ENCODE measurements at places on chromosomes 1 and 21. TPM values are rescaled to one million over a fixed set of nuclear protein-coding genes. Genes with fewer than 3 reads are reported as not detected.
A peak's percentile ranks its signal among the peaks of the same experiment; 100 is the strongest.

GRCh38 chr1:77996734-77997133, 8.0 kb upstream of the DNAJB4 start:
- no peak for DNase-seq

DNA sequence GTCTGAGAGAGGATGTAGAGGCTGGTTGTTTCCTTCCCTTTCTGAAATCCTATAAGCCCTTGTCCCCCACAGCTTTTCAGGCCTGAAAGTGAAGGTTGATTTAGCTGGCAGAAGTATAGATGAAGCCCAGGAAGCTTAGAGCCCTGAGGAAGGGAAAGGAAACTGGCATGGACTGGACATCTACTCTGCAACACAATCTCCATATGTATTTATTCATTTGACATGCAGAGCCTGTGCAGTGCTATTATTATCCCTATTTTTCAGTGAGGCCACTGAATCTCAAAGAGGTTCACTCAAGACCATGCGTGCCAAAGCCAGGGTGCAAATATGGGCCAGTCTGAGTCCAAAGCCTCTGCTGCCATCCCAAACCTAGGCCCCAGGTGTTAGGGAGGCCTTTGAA, 78.5 kb upstream of the KCND3 start:
- DNase-seq: no peak

GRCh38 chr1:6108937-6109614, 63.4 kb downstream of the KCNAB2 start:
- no peak for DNase-seq

DNA sequence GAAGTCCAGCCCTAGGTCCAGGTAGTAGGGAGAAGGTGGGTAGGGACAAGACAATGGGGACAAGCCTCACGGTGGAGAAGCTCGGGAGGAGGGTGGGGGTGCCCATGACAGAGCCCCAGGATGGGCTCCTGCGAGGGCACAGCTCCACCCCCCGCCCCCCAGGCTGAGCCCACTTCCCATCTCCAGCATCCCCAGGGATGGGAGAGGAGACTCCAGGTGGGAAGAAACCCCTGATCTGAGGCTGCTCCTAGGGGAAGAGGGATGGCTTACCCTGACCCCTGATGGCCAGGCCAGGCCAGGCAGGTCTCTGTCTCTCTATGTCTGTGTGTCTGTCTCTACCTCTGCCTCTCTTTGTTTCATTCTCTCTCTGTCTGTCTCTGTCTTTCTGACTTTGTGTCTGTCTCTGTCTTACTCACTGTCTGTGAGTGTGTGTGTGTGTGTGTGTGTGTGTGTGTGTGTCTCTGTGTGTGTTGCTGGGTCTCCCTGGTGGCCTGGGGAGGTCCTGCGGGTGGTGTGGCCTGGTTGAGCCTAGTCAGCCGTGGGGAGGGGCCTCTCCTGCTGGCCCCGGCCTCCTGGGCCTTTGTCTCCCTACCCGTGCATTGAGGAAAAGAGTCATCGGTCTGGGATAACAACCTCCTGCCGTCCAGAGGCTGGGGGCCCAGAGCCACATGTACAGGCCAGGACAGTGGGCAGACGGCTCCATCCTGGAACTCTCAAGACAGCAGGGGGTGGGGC, 45.7 kb downstream of the WNT9A start:
- no peak for DNase-seq

DNA sequence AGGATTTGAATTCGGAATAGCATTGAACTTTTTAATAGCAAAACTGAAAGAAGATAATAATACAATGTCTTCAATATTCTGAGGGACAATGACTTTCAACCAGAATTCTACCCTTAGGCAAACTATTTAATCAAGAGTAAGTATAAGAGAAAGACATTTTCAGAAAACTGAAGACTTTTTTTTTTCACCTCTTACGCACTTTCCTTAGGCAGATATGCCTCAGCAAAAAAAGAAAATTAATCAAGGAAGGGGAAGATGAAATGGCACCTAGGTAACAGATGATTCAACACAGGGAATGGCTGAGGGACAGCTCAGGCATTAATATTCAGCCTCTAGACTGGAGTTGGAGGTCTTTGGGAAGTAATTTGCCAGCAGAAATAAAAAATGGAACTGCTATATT, 184.9 kb downstream of the URB2 start:
- DNase-seq: no peak

- DNase-seq: peak; percentile 94
These were observed at the start of gene NRIP1 for GRCh38 chr21:15064576-15065391. Gene NRIP1, minus strand, starts transcription at chr21:15065000. Its CDS starts 96,808 bp downstream, at chr21:14968192.

DNA sequence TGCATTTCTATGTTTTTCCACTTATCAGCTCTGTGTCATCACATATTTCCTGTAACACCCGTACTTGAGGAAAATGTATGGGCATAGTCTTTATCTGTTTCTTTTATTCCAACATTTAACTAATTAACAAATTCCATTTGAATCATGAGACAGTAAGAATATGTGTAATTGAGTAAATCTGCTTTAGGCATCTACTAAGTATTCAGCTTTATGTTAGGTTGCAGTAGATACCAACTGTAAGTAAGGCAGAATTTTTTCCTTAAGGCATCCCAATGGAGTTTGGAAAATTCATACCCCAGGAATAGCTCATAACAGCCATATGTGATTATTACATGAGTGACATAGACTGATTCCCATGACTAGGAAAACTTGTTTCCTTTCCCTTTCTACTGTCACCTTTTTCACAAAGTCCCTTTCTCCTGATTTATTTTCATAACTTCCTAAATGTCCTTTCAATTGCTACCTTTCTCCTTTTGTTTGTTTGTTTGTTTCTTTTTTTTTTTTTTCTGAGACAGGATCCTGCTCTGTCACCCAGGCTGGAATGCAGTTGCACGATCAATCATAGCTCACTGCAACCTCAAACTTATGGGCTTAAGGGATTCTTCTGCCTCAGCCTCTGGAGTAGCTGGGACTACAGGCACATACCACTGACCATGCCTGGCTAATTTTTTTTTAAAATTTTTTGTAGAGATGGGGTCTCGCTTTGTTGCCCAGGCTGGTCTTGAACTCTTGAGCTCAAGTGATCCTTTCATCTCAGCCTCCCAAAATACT, 59.8 kb upstream of the CACYBP start:
- no peak for DNase-seq

DNA sequence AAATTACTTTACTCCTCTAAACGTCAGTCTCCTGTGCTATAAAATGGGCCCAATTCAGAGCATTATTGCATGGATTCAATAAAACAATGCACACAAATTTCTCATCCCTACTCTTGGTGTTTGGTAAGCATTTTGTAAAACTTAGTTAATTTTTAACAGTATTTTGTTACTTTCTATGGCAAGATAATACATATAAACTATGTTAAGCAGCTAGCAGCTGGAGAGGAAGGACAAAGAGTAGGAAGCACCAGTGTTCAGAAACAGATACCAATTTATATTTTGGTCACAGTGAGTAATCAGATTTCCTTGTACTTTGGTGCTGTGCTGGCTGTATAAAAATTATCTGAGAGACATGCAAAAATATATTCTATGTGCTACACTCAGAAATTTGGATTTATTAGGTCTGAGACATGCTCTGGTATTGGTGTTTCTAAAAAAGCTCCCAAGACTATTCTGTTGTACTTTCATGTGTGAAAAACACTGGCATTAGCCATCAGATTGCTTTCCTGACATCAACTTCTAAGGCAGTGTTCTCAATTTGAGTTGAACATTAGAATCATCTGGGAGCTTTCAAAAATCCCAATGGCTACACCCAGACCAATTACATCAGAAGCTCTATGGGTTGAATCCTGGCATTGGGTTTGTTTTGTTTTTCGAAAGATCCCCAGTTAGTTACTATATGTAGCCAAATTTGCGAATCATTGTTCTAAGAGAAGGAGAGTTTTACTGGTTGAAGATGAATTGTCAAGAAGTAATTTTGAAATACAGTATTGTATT, 100.3 kb upstream of the C1orf87 start:
- no peak for DNase-seq

DNA sequence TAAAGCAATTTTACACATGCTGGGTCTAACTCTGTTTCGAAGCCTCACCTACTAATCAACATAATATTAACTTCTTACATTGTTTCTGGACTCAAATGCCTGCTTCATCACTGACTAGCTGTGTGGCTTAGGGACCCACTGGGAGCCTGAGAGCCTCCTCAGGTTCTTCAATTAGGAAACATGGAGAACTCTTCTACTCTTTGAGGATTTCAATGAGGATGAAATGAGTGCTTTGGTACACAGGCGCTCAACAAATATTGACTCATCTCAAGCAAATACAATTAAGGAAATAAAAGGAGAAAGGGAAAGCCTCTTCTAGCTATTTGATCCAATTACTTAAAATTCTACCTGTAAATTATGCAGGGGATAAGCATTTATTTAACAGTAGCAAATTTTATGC, 84.4 kb upstream of the JAK1 start:
- no peak for DNase-seq

DNA sequence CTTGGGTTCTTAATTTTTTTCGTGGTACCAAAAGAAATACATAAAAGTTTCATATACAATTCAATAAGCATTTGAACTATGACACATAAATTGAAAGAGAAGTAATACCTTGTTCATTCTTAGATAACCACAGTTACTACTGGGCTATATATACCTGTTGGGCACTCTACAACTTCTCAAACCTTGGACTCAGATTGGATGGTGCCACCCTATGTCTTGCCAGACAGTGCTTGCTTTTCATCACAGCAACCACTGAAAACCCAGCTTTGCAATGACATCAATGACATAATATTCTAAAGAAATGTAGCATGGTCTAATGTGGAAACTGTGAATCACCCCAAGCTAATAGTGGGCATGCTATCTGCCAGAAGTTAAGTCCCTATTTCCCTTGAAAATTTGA, 62.8 kb upstream of the DPH5 start:
- no peak for DNase-seq

GRCh38 chr1:5253036-5253435, 598.6 kb downstream of the AJAP1 start:
- peak; percentile 34 for DNase-seq

DNA sequence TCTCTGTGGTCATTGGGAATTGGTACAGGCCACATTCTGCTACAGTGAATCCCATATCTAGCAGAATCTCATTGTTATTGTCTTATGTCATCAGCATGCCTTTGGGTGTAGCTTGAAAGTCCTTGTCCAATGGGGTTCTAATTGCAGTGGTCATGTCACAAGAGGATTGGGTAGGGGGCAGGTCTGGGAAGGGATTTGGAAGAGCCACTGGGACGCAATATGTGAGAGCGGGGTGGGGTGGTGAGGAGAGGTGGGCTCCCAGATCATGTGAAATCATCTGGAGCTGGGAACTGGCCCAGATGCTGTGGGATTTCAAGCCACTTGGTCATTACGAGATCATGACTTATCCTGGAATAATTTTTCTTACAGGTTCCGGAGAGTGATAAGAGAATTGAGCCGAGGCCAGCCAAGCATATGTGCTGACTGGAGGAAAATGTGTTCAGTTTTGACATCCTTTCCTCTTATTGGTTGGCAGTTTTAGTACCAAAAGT, 16.3 kb downstream of the CNIH3 start:
- no peak for DNase-seq

GRCh38 chr1:165439330-165439729, 5.6 kb downstream of the RXRG start:
- no peak for DNase-seq

DNA sequence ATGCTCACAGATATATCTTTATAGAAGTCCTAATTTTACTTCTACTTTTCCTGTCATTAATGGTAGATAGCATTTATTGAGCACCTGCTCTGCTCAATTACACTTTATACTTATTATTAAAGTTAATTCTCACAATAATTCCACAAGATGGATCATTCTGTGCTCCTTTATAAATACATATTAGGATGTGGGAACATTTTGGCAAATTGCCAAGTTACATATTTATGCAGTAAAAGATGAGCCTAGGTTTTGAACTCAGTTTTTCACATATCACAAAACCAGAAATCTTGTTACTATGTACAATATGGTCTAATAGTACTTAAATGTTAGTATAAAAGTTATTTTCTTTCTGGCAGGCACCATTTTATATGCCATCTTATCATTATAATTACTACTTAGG, 895.0 kb upstream of the B3GALT2 start:
- no peak for DNase-seq

DNA sequence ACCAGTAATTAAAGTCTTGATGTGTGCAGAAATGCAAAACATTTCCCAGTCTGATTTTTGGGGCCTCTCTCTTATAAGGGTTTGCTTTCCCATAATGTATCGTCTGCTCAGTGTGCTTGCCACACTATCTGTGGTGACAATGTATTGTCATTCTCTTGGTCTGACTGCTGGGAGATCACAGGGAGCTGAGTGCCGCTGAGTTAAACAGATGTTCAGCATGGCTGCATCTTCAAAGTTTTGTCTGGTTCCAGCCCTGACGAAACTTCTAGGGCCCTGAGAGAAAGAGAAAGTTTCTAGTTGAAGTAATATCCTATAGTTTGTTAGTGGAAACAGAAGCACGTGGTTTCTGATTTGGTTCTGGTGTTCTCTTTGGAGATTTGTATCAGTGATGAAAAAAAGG, 42.6 kb downstream of the DNM3 start:
- DNase-seq: no peak

DNA sequence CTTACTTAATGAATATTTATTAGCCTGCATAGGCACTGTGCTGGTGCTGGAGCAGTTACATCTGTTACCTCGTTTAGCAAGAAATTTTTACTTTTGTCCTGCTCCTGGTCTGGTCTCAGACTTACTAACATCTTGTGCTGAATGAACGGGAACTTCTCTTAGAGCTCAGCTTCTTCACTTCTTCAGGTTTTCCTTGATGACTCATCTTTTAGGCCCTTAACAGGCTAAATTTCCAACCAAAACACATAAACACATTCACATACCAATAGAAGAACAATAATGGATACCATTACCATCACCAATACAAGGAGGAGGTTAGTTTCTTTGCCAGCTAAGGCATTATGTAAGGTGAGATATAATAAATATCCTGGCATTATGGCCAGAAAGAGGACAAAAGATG, 68.9 kb downstream of the IFI44 start:
- DNase-seq: no peak

GRCh38 chr1:159800177-159800930, 1.8 kb upstream of the FCRL6 start:
- no peak for DNase-seq

- DNase-seq: no peak
These were observed 51.4 kb downstream of the PDE9A start for GRCh38 chr21:42704861-42705260.

DNA sequence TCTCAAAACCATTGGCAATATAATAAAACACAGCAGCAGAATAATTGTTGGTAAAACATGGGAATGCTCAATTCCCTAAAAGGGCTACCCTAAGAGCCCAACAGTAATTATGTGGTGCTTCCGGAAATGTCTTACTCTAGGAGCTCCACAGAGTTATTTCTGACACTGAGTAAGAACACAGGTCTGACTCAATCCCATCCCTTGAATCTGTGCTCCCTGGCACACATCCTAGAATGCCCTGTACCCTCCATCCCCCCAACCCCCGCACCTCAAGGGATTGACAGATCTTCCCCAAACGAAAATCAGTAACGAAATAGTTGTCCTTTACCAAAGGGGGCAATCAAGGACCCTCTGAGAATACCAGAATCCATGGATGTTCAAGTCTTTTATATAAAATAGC, 71.9 kb downstream of the SMYD2 start:
- DNase-seq: no peak

Gene MARK1
- total RNA-seq: 0.38 TPM

Gene EPHB2
- total RNA-seq: 0.38 TPM

Gene FCGR1A
- 1.1 TPM for total RNA-seq

Gene NOTCH2NLA
- total RNA-seq: 23.5 TPM

Gene NTMT2
- not detected for total RNA-seq

Gene RPTN
- not detected for total RNA-seq

Gene DHCR24
- 828 TPM for total RNA-seq

Gene C1QTNF12
- 3.5 TPM for total RNA-seq

Gene TSTD1
- 30.7 TPM for total RNA-seq

Gene ESRRG
- total RNA-seq: 1.4 TPM

Gene OR6N1
- total RNA-seq: not detected

Gene NID1
- 49.7 TPM for total RNA-seq
